ENCODE measurements at places on chromosomes 12 and 14.

DNA sequence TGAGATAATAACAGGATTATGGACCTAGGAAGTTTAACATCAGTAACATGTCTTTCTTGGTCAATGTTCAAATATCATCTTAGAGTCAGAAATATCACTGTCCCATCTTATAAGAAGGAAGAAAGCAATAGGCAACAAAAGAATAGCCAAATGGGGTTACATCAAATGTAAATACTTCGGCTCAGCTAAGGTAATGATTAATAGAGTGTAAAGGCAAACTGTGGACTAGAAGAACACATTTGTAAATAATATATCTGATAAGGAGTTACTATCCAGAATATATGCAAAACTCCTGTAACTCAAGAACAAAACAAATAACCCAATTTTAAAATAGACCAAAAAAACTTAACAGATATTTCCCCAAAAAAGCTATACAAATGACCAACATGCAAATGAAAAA, 630.3 kb downstream of the RPS29 start:
- no peak for DNase-seq

DNA sequence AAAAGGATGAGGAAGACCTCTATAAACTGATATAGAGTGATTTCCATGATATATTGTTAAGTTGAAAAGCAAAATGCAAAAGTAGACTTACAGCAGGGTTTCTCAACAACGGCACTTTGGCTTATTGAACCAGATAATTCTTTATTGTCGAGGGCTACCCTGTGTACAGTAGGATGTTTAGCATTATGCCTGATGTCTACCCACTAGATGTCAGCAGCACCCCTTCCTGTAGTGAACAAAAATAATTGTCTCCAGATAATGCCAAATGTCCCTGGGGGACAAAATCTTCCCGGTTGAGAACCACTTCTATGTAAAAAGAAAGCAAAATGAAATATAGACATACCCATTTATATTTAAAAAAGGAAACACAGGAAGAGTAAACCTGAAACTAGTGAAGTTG, 32.4 kb downstream of the ABCD2 start:
- no peak for DNase-seq

- no peak for DNase-seq
Measured at GRCh38 chr12:108308395-108309085, 30.6 kb downstream of the CMKLR1 start.

- DNase-seq = no peak
Measured at GRCh38 chr12:123681605-123682004, 10.7 kb downstream of the TCTN2 start.

DNA sequence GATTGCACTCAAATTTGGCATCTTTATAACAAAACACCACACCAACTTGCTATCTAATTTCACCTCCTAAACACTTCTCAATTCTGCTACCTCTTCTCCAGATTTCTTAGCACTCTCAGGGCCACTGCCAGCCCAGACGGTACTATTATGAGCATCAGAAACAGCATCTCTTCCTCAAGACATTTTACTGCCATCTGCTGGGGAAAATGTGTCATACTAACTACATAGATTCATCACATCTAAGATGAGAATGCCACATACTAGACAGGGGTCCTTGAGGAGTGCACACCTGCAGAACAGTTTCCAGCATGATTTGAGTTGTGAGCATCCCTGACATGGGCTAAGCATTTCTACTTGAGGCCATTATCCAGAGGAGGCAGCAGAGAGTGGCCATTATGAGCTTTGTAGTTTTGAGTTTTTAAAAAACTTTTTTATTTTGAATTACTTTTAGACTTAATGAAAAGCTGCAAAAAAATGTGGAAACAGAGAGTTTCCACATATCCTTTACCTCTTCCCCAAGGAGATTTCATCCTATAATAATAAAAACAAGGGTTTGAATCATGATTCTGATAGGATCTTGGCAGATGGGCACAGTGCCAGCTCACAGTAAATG, 15.1 kb upstream of the GRIP1 start:
- peak; percentile 43 for DNase-seq

DNA sequence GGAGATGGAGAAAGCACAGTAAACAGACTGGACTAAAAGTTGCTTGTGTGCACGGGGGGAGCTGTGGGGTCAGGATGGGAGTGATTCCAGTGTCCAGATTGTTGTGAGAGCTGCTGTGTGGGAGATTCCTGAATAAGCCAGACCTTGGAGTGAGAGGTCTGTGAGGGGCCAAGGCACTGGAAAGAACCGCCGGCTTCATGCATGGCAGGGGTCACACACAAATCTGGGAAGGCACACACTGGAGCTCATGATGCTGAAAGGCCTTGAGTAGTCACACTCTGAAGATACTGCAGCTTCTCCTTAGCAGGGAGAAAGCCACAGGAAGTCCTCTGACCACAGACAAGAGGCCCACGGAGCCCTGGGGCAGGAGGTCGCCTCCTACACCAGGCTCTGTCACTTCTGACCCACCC, 23.1 kb downstream of the ADCY6 start:
- no peak for DNase-seq

DNA sequence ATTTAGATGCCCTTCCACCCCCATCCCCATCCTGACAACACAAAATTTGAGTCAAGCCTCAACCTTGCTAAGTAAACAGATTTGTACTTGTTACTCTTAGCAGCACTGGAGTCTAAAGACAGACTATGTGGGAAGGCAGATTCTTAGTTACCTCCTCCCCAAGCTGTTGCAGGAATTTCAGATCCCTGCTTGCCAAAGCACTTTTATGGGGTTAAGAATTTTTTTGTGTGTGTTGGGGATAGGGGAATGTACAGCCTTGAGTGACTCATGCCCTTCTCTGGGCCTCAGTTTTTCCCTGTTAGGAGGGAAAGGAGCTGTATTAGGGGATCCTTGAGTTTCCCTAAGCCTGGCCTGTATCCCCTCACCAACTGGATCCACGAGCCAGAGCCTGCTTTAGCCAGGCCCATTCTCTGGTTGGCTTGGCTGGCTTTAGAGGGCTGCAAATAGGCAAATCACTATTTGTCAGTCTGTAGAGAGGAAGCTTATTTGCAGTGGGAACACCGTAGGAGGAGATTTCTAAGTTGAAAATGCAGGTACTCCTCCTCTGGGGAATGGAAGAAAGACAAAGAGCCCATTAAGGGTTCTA, 27.7 kb upstream of the RNU6-8 start:
- DNase-seq = no peak

GRCh38 chr12:27505109-27505508, 18.9 kb upstream of the PPFIBP1 start:
- DNase-seq = no peak

GRCh38 chr12:2231956-2232355, 179.2 kb downstream of the CACNA1C start:
- DNase-seq = no peak

DNA sequence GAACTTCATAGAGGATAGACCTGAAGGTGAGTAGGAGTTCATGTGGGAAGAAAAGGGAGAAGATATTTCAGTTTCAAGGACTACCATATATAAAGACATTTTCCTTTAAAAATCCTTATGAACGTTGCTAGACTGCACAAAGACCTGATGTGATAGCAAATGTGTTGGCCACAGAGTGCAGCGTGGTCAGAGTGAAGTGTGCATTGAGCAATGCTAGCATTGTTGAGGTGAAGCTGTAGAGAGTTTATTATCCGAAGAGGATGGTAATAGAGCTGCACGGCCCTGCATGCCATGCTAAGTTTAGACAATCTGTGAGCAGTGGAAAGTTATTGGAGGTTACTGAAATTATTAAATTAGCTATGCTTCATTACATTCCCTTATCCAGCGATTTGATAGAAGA, 413.0 kb downstream of the CCDC91 start:
- no peak for DNase-seq

- no peak for DNase-seq
Measured at GRCh38 chr12:42421844-42422779, 96.1 kb downstream of the PPHLN1 start.

- DNase-seq = no peak
Measured at GRCh38 chr12:64186789-64187188, 35.3 kb downstream of the KICS2 start.

GRCh38 chr14:101875041-101875726, 89.2 kb upstream of the DYNC1H1 start:
- no peak for DNase-seq

DNA sequence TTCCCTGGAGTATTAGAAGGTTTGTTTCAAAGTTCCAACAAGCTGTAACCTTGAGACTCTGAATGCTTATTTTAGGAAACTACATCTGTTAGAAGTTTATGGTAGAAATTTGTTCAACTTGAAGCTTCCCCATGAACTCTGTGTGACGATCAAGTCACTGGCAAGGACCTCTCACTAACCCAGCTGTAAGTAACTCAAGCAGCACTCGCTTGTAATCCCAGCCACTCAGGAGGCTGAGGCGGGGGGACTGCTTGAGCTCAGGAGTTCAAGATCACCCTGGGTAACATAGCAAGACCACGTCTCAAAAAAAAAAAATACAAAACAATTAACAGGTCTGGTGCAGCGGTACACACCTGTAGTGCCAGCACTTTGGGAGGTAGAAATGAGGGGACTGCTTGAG, 25.6 kb downstream of the TESC start:
- DNase-seq = no peak

DNA sequence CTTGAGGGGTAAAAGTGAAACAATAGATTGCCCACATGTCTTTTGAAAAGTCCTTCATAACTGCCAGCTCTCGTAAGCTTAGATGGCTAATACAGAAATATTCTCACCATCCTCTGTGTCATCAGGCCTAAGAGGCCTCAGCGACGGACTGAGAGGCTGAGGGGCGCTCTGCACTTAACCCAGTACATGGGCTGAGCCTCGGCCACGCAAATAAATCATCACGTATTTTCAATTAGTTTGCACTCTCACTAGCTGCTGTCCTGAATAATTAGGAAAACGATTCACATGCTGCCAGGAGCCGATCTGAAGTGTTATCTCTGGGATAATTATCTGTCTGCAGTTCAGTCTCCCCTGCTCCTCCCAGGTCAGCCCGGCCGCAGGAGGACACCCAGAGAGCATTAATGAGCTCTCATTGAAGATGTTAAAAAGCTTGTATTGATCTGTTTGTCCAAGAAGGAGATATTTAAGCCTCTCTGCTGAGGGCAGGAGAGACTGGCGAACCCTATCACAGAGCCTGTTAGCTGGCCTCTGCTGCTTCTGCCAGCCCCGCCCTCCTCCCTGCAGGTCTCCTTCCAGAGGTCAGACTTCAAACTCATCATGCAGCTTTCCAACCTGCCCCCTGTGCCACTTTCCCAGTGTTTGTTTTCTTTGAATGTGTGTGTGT, 1051.3 kb downstream of the VRK1 start:
- DNase-seq = no peak
